ENCODE measurements at places on chromosomes 6 and 20.

DNA sequence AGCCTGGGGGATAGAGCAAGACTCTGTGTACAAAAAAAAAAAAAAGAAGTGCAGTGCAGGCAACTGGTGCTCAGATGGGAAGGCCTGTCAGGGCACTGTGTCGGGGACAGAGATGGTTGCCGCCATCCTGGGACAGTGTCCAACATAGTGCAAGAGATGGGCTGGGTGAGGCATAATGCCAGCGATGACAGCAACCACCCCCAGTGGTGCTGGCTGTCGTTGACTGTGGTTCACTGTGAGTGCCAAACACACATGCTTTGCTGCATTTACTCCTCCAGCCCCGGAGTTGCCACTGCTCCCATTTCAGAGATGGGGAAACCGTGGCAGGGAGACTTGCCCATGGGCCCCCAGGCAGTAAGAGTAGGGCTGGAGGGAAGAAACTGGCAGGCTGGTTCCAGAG, 5.2 kb upstream of the C20orf203 start:
- DNase-seq, result no peak

DNA sequence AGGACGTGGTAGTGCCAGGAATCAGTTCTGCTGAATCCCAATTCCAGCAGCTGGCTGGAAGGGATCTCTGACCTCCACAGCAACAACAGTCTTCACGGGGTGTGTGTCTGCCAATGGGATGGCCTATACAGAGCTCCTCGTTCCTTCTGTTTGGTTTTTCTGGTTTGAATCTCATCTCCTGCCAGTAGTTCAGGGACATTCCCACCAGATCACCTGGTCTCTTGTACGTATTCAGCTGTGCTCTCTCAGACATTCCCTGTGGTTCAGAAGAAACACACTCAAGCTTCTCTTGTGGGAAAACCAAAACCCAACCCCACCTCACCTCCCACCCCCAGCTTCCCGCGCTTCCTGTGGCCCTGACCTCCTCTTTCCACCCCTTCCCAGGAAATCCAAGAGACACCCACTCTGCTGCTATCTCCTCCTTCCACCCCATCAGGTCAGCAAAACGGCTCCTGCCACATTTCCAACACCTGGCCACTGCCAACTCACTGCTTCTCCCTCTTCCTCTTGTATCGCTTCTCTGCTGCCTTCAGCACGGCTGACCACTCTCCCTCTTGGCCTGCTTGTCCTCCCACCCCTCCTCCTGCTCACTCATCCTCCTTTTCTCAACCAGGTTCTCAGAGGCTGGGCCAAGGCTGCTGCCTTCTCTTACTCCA, 63.3 kb upstream of the PTGIS start:
- DNase-seq, result no peak

DNA sequence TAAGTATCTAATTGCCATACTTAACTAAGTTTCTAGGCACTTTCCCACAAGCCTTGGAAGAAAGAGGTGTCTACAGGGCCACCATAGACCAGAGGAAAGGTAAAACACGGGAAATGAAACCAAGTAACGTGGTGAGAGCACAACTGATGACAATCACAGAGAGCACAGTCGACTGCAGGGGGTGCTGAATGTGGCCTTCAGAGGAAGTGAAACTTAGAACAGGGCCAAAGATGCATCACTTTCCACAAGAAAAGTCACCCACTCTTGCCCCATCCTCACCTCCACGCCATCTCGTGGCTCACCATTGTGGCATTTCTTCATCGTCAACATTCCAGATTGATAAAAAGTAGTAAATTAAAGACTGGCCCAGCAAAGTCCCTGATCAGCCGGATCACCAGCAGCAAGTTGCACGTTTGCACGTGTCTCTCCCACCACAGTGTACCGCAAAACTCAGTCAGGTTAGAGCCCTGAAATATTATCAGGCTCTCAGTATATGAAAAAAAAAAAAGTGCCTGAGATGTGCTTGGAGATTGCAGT, 31.4 kb downstream of the HIVEP2 start:
- DNase-seq, result peak; percentile 84

DNA sequence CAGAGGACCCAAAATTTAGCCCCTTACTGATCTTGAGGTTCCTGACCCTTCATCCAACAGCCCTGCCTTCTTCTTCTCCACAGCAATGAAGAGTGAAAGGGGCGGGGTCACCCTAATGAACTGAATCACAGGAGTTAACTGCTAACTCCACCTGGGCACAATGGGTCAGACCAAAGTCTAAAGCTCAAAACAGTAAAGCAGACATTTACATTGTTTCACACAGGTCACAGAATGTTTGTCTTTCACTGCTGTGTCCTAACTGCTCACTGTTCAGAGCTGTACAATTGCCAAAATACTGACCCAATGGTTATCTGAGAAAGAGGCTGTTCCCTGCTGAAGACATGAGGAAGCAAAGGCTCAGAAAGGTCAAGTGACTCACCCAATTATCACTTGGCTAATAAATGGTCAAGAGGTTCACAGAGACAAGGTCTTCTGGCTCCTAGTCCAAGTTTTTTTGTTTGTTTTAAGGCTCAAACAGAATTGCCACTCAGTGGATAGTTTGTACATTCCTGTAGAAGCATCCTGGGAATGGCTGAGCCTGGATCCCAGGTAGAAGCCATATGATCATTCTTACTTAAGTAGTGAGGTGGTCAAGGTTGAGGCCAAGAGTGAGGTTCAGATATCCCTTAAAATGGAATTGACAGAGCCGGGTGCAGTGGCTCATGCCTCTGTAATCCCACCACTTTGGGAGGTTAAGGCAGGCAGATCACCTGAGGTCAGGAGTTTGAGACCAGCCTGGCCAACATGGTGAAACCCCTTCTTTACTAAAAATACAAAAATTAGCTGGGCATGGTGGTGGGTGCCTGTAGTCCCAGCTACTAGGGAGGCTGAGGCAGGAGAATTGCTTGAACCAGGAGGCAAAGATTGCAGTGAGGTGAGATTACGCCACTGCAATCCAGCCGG, 35.1 kb upstream of the FAM83C start:
- no peak for DNase-seq

DNA sequence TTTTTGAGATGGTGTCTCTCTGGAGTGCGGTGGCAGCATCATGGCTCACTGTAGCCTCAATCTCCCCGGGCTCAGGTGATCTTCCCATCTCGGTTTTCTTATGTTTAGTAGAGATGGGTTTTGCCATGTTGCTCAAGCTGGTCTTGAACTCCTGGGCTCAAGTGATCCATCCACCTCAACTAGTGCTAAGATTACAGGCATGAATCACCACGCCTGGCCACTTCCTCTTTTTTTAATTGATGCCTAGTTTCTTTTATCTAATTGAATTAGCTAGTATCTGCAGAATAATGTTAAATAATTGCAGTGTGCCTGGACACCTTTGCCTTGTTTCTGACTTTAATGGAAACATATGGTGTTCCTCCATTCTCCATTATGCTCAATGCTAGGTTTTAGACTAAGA, 38.4 kb upstream of the SLC22A16 start:
- DNase-seq, result no peak

DNA sequence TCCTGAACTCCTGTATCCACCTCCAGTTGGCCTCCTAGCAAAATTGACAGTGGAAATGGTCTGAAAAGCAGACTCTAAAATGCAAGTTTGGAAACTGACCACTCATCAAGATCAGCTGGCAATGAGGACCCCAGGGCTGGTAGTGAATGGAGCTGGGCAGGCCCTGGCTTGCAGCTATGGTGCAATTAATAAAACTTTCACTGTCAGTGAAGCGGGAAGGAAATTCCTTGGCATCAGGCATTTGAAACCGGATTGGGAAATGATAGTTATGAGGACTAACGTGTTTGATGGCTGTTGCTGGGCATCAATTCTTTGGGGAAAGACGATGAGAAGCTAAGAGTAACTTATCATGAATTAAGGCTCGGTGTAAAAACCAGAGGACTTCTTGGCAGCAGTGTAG, 19.1 kb downstream of the SIRPB1 start:
- no peak for DNase-seq

GRCh38 chr20:32036716-32037485, 15.1 kb upstream of the HCK start:
- no peak for DNase-seq

DNA sequence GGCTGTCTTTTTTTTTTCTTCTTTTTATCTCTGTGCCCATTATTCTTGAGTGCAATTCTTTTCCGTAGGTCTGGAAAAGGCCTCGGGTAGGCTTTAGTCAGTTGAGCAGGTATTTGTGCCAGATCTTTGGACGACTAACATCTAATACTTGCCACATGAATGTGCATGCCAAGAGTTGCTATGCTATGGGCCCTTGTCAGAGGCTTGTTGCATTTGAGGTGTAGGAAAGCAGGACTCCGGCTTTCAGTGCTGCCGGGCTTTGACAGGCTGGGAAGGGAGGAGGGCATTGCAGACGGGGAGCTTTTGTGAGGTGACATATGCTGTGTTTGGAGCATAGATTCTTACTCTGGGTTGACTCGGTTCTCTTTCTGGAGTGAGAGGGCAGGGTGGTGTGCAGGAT, 10.2 kb downstream of the LRRC1 start:
- no peak for DNase-seq
